ENCODE measurements at places on chromosomes 2 and 18.

GRCh38 chr2:74036450-74037195 is 51.9 kb downstream of the TET3 start:
- DNase-seq, result no peak

DNA sequence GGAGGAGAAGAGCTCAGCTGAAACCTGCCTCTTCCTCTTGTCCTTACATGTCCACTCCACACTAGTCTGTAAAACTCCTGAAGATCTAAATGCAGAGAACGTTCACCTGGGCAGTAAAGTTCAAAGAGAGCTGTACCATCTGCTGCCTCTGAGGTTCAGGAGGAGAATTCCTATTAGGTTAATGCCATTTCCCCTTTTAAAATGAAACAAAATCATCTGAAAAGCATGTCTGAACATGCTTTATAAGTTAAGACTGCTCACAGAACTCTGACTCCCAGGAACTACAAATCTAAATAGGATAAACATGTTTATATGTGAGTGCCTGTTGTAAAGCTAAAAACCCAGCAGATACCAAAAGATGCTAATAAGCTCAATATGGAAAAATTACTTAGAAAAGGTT is 164.4 kb downstream of the AFF3 start:
- DNase-seq, result no peak

DNA sequence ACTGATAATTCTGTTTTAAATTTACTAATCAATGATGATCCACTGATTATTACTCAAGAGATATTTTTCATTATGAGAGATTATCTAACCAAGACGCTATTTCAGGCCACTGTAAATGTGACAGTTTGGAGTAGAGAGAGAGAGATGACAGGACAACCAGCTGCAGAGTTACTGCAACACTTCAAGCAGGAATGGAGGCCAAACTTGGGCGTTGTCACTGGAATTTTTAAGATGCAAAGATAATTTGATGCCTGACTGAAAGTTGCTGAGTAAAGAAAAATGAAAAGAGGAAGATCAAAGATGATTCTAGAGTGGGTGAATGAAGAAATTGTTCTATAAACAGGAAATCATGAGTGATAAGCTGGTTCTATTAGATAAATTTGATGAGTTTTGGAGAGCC is 1302.1 kb upstream of the TMEFF2 start:
- no peak for DNase-seq

DNA sequence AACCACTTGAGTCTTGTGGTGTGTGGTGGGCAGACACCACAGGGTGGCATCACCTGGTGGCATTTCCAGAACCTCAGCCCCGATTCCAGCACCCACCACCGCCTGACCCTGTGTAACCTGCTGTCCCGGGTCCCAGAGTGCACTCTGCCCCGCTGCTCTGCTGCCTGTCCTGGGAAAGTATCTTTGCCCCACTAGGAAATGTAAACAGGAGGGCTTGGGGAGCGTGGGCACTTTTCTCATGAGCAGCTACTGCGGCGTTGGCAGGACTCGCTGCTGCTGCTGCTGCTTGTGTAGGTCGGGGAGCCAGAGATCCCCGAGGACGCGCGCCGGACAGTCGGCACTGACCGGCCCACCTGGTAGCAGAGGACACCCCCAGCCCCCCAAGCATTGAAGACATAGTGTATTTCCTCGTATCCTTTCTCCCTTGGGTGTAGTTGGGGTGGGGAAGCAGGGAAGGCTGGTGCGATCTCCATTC is 13.4 kb downstream of the DTYMK start:
- no peak for DNase-seq

GRCh38 chr2:191661097-191661924 is 16.6 kb upstream of the NABP1 start:
- no peak for DNase-seq

DNA sequence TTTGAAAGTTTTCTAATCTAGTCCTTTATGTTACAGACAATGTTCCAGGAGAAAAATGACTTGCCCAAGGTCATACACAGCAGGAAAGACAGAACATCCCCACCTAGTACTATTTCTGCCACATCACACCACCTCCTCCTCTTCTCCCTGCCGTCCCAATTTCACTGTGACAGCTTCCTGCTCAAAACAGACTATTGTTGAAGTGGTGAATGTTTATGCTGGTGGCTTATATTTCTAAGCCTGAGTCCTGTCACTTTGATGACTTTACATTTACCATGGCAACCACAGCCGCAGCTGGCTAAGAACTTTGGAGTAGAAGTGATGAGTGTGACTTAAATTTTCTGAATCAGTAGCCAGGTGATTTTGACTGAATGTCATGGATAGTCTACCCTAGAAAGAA is 10.0 kb downstream of the GALNT5 start:
- no peak for DNase-seq

DNA sequence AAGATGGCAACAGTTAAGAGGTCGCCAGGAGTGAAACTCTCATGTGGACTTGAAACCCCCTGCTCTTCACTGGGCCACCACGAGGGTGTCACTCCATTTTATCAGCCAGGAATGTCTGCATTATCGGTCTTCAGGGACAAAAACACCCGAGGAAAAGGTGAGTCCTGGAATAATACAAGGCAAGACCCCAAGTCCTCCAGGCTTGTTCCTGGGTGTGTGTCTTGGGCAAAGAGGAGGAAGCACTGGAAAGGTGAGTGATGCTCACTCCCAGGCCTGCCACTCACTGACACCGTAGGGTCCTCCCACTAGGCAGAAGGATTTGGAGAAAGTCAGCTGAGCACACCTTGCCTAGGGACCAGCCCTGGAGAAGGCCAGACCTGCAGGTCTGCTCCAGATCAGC is 86.9 kb downstream of the LOXHD1 start:
- no peak for DNase-seq

GRCh38 chr2:175366815-175367214 is 185.3 kb upstream of the ATP5MC3 start:
- DNase-seq, result no peak

DNA sequence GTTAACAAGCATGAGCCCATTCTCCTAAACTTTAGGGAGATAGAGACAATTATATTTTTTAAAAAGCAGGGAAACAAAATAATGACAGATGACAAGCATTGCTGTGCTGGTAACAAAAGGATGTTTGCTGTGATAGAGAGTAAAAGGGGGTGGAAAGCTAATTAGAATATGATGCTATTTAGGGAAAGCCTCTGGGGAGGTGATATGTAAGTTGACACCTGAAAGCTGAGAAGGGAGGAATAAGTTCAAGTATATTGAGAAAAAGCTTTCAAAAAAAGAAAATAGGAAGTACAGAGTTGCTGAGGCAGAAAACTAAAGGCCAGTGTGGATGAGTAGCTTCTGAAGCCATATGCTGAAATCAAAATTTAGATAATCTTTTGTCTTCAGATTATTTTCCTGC is 565.2 kb upstream of the NRXN1 start:
- no peak for DNase-seq

- no peak for DNase-seq
Observed at GRCh38 chr2:13813236-13813635, 819.3 kb upstream of the LRATD1 start.

DNA sequence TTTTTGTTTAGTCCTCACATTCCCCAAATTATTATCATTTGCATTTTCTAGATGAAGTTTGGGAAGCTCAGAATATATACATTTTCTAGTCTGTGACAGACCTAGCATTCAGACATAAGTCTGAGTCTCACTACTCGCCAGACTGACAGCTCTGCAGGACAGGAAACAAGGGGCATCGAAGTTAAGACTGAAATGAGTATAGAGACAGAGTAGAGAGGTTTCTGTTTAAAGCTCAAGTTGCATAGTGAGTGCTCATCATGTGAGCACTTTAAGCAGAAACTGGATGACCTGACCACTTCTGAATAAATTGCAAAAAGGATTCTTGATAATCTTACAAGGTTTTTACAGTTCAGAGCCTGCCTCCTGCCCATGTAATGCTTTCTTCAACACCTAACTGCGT is 1.1 kb downstream of the HADHB start:
- DNase-seq, result no peak

GRCh38 chr2:119480718-119481142 is 43.6 kb downstream of the SCTR start:
- DNase-seq, result no peak

- no peak for DNase-seq
Observed at GRCh38 chr18:23127090-23127489, 8.2 kb upstream of the CABLES1 start.

GRCh38 chr2:20052861-20053281 is 1.4 kb upstream of the LAPTM4A start:
- no peak for DNase-seq

- DNase-seq, result no peak
Observed at GRCh38 chr2:226643030-226643945, 156.3 kb downstream of the IRS1 start.

DNA sequence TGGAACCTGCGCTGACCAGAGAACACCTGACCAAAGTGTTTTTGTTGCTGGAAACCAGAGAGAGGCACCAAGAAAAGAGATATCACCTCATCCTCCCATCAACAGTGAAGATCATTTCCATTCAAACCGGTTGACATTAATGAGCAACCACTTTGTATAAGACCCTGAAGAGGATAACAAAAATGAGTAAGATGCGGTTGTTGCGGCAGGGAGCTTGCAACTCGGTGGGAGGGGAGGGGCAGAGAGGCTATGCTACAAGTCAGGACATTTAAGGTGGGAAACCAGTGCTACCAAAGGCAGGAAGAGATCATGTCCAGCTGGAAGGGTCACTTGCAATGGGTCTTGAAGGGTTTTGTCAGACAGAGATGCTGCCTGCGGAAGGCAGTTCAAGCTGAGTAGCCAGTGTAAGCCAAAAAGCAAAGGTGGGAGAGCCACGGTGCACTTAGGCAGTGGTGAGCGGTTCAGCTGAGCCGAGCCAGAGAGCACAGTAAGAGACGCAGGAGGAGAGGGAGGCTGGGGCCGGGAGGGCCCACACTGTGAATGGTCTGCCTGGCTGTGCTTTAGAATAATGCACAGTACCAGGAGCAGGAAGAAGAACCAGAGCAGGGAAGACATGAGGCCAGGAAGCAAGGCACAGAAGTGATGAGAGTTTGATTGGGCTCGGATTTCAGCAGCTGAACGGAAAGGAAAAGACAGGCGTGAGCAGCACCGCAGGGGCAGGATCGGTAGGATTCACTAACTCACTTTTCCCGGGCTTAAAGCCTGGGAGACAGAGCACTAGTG is 24.4 kb upstream of the DTNB start:
- DNase-seq, result no peak

GRCh38 chr2:224417361-224417729 is 15.4 kb upstream of the FAM124B start:
- DNase-seq, result no peak

DNA sequence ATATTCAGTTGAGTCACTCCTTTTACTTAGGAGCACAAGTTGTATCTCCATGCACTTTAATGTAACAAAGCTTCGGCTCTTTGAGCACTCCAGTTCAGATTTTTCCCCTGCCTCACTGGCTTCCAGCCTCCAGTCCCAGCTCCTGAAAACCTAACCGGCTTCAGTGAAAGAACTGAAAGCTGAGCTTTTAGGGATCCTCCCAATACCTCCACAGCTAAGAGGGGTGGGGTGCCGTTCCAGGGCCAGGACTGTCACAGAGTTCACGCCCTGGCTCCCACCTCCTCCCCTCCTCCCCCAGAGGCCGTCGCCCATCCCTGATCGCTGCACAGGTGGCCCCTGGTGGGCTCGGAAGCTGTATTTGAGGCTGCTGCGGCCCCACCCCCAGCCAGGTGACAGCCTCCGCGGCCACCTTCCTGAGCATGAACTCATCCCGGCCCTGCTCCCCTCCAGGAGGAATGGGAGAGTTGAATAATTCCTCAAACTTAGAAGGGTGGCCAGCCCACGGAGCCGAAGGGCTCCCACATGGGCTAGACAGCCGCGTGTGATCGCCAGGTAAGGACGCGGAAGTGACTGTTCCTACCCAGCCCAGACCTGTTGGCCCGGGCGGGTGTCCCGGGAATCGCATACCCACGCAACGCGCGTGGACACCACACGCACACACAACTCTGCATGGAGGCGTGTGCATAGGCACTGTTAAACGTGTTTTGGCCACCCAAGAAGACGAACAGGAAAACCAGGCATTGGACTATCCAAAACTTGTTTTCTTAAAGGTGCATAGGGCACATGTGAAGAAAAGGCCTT is 1.8 kb downstream of the MYO5B start:
- DNase-seq, result no peak

- no peak for DNase-seq
Observed at GRCh38 chr18:60649842-60650536, 277.4 kb upstream of the MC4R start.

DNA sequence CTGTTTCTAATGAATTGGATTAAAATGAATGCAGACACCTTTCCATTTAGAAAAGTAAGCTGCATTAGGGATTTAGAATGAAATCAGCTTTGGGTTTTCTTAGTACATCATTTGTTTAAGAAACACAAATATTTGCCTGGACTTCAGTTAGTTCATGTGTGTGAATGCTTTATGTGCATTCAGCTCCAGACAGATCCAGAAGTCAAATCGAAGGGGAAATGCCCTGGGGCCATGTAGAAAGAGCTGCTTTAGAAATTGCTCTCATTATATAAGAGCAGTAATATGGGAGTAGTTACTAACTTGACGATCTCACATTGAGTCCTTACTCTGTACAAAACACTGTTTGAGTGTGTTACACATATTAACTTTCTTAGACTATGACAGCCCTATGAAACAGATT is 88.0 kb upstream of the TTC39C start:
- no peak for DNase-seq

DNA sequence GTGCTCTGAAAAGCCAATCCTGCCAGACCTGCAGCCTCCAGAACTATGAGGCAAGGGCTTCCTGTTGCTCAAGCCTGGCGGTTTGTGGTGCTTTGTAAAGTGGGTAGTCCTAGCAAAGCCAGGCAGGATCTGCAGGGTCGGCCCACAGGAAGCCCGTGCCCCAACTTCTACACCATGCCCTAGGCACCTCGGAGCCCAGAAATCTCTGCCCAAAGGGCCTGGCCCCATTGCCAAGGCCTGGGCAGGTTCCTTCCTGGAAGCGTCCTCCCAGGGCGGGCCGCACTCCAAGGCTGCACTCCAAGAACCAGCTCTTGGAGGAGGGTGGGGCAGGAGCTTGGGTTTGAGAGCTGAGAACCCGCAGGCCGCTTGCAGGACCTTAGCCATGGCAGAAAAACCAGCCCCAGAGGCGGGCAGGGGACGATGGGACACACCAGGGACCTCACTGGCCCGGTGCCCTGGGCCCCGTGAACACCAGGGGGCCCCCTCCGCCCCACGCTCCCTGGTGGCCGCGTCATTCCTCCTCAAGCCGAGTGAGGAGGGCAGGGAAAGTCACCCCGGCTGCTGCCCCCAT is 37.2 kb upstream of the ID2 start:
- no peak for DNase-seq

- DNase-seq, result no peak
Observed at GRCh38 chr2:215619989-215620388, 184.1 kb upstream of the FN1 start.

DNA sequence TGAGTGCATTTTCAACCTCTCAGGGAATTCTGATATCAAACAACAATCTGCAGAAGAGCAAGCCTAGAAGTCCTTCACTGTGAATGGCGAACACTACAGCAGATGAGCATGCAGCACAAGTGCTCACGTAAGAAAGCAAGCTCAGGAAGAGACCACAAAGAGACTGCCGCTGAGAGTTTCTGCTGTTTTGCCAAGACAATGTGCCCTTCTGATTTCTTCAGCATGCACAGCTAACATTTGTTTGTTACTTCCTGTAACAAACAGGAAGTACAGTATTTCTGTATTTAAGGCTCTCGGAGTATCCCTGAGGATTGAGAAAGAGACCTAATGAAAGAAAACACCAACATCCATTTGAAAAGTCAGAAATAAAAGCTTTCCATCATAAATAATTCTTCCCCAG is 45.9 kb downstream of the MBOAT2 start:
- no peak for DNase-seq

- no peak for DNase-seq
Observed at GRCh38 chr2:217853301-217853881, 149.4 kb downstream of the TNS1 start.

- no peak for DNase-seq
Observed at GRCh38 chr2:163774862-163775261, 39.1 kb upstream of the FIGN start.
